BJ (cell line): ENCODE measurements at places on chromosomes 7 and 10. TPM values are rescaled to one million over a fixed set of nuclear protein-coding genes. Genes with fewer than 3 reads are reported as not detected.

DNA sequence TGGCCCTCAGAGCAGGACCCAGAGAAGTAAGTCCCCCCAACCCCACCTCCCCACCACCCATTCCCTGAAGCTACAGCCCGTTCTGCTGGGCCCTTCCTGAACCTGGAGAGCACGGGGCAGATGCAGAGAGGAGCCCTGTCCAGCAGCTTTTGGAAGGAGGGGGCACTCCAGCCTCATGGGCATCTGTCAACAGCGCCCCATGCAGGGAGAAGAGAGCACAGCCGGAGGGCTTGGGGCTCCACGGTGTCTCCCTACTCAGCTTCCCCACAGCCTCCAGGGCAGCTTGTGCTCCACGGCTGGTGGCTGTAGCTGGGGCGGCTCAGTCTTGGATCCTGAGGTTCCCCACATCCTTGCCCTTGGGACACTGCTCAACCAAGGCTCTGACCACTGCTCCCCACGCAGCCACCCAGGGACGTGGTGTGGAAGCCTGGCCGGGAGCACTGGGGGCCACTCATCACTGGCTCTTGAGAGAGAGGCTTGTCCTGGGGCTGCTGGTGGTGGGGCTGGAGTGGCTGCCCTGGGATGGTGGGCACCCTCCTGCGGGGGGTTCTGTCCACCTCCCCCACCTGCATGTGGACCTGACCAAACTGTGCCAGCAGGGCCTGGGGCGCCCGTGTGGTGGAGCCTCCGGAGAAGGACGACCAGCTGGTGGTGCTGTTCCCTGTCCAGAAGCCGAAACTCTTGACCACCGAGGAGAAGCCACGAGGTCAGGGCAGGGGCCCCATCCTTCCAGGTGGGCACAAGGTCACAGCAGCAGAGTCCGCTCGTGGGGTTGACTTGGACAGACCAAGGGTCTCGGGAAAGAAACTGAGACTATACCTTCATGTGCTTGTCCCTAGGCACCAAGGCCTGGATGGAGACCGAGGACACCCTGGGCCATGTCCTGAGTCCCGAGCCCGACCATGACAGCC, 4.5 kb downstream of the PRAP1 start:
- DNase-seq = no peak

The CPXM2 gene
- 13.9 and 14.4 TPM in 2 replicates for polyA plus RNA-seq

The PCLO gene
- 0.69 and 0.76 TPM in 2 replicates for polyA plus RNA-seq

GRCh38 chr7:74512762-74513161, 59.1 kb downstream of the GTF2IRD1 start:
- DNase-seq = no peak

DNA sequence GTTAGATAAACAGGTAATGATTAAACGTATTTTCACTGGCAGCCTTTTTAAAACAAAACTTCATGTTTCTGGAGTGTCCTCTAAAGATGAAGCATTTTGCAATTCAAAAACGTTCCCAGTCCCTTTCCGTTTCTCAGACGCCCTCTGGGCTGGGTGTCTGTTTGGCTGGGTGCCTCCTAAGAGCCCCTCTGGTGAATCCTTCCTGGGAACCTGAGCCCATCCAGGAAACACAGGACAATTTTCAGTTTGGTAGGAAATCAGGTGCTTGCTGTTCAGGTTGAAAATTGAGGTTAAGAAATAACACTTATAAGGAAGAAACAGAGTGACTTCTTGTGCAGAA, 76.7 kb downstream of the CHN2 start:
- DNase-seq = no peak

DNA sequence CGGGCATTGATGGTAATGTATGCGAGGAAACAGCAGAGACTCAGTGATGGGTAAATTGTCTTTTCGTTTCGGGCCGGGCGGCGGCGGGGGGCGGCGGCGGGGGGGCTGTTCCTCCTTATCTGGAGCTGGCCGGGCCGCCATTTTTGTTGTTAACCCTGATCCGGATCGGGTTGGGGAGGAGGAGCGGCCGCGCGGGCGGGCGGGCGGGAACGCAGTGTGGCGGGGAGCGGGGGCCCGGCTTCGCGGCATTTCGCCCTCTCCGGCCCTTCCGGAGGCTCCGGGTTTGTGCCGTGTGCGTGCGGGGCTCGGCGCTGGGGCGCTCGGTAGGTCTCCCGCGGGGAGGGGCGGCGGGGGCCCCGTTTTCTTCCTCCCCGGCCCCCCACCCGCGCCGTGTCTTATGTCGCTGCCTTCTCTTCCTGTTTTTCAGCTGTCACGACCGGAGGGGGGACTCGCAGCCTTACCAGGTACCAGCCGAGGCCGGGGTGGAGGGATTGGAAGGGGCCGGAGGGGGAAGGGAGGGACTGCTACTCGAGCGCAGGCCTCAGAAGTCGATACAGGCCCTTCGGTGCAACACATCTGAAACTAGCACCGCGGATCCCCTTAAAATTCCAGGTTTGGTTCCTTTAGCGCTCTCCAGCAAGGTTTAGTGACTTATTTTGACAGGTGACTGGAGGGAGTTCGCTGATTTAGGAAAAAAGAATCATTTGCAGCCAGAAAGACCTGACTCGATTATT, 820 bp downstream of the WAC start:
- DNase-seq = no peak

The DLX6 gene
- not detected in 2 replicates for polyA plus RNA-seq

The HNRNPF gene
- 165 and 172 TPM in 2 replicates for polyA plus RNA-seq

- no peak for DNase-seq
Measured at GRCh38 chr10:25113191-25114035, 61.4 kb upstream of the GPR158 start.

DNA sequence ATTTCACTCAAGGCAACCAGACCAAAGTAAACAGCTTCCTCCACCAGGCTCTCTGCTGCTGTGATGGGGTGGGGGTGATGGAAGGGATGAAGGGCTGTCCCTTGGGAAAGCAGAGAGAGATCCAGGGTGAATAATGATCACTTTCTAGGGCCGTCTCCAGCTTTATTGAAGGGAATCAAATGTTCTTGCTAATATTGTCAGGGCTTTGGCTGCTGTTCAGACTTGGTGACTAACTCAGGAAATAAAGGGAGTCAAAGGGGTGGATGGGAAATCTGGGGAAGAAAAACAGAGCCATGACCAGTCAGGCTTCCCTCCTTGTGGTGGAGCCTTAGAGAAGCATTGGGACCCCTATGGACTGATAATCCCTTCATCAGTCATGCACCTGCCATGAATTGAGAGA, 196.2 kb upstream of the AGK start:
- DNase-seq = no peak

GRCh38 chr7:27149842-27150567, 2.4 kb downstream of the HOXA3 start:
- no peak for DNase-seq

GRCh38 chr7:147207988-147208387, 1091.4 kb downstream of the CNTNAP2 start:
- no peak for DNase-seq

GRCh38 chr7:21076054-21076453, 289.4 kb upstream of the SP8 start:
- DNase-seq = no peak

DNA sequence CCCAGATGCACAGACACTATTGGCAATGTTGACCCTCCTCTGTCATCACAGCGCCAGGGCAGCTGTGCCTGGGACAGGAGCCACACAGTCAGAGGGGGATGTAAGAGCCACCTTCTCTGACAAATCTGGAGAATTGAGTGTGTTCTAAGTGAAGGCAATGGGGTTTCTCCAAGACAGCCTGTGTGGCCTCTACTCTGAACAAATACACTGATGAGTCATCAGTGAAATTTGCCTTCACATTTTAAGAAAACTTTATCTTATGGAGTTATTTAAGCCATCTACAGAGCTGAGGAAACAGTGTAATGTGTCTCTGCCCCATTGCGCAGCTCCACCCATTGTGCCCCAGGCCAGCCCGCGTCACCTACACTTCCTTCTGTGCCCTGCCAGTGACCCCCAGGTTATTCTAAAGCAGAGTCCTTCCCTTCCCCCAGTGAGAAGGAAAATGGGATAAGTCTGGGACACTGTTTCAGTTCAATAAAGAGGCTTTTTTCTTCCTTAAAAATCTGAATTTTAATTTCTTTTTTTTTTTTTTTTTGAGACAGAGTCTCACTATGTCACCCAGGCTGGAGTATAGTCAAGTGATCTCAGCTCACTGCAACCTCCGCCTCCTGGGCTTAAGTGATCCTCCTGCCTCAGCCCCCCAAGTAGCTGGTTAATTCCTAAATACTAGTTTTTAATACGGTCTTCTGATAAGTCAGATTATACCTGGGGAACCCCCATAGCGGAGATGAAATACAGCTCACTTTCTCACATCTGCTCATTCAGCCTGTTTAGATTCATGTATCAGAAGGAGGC, 21.8 kb downstream of the AKR1E2 start:
- DNase-seq = peak; percentile 9

The GSTK1 gene
- 132 and 164 TPM in 2 replicates for polyA plus RNA-seq

DNA sequence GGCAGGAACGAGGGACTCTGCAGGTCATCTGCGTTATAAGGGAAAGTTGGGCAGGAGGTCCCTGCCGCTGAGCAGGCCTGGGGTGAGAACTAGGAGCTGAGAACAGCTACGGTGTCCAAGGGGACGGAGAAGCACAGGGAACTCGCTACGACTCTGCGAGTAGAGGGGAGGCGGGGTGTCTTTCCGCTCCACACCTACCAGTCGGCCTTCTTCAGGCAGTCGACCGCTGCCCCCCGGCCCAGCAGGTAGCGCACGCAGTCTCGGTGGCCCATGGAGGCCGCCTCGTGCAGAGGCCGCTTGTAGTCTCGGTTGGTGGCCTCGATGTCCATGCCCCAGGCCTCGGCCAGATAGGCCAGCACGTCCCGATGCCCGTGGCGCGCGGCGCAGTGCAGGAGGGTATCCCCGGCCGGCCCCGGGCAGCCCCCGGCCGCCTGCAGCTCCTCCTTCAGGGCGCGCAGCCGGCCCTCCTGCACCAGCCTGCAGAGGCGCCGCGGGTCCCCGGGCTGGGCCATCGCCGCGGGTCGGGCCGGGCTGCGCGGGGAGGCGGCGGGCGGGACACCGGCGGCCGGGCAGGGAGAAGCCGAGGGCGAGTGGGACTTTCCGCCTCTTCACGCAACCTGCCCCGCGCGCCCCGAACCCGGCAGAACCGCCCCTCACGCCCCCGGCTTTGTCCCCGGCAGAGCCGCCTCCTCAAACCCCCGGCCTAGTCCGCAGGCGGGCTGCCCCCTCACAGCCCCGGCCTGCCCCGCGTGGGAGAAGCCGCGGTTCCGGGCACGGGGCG, 660 bp downstream of the ANKRD16 start:
- DNase-seq = no peak
